SJSA1 (cell line): ENCODE measurements at places on chromosomes 1 and 21. TPM values are rescaled to one million over a fixed set of nuclear protein-coding genes. Genes with fewer than 3 reads are reported as not detected.

The ADPRS gene
- total RNA-seq, result 48.8 and 72.0 TPM in 2 replicates

The SERTAD4 gene
- total RNA-seq, result 4.8 and 6.6 TPM in 2 replicates

The LENEP gene
- not detected in 2 replicates for total RNA-seq

The C1orf74 gene
- total RNA-seq, result 3.5 and 4.1 TPM in 2 replicates

The ETV3 gene
- 7.9 and 11.2 TPM in 2 replicates for total RNA-seq

The TIE1 gene
- 0.11 TPM in 1 of 2 replicates, not detected in the other for total RNA-seq

The ASTN1 gene
- 0.06 and 0.13 TPM in 2 replicates for total RNA-seq

The KRTAP10-5 gene
- total RNA-seq, result not detected in 2 replicates

The WNT3A gene
- not detected in 2 replicates for total RNA-seq

The TSSK3 gene
- total RNA-seq, result not detected in 2 replicates

The KRTAP19-3 gene
- not detected in 2 replicates for total RNA-seq

The UBL4B gene
- total RNA-seq, result not detected in 2 replicates

The SPATA46 gene
- total RNA-seq, result not detected in 2 replicates

The PTCH2 gene
- 1.0 and 1.5 TPM in 2 replicates for total RNA-seq

The PAQR6 gene
- 0.16 and 0.32 TPM in 2 replicates for total RNA-seq

The OR2L2 gene
- total RNA-seq, result not detected in 2 replicates

The LCE2C gene
- total RNA-seq, result not detected in 2 replicates

The FTCD gene
- total RNA-seq, result not detected in 2 replicates

The GREM2 gene
- 0.03 TPM in 1 of 2 replicates, not detected in the other for total RNA-seq

The ANGPTL3 gene
- not detected in 2 replicates for total RNA-seq

The SEMA4A gene
- total RNA-seq, result 0.16 and 1.8 TPM in 2 replicates

The TMEM200B gene
- 0.39 TPM in 1 of 2 replicates, not detected in the other for total RNA-seq

The TNNT2 gene
- not detected in 2 replicates for total RNA-seq

The TEX38 gene
- not detected in 2 replicates for total RNA-seq

The VWA5B1 gene
- total RNA-seq, result not detected in 2 replicates

The OR2L13 gene
- total RNA-seq, result not detected in 2 replicates

The CFAP141 gene
- total RNA-seq, result not detected in 2 replicates

The HMGN2 gene
- 897 and 1,026 TPM in 2 replicates for total RNA-seq

The OR2G6 gene
- not detected in 2 replicates for total RNA-seq

The CSMD2 gene
- total RNA-seq, result 0.60 and 0.87 TPM in 2 replicates

The HES4 gene
- 55.3 and 68.7 TPM in 2 replicates for total RNA-seq

The LCE3D gene
- total RNA-seq, result not detected in 2 replicates

The HSPA6 gene
- total RNA-seq, result 0.06 and 0.18 TPM in 2 replicates

The SELE gene
- 0.21 and 0.22 TPM in 2 replicates for total RNA-seq

The COL8A2 gene
- total RNA-seq, result 1.1 and 1.2 TPM in 2 replicates
